NCI-H510A treated with DMSO at 0.1 percent for 48 hours (cell line): ENCODE measurements at places on chromosomes 7 and 10.

DNA sequence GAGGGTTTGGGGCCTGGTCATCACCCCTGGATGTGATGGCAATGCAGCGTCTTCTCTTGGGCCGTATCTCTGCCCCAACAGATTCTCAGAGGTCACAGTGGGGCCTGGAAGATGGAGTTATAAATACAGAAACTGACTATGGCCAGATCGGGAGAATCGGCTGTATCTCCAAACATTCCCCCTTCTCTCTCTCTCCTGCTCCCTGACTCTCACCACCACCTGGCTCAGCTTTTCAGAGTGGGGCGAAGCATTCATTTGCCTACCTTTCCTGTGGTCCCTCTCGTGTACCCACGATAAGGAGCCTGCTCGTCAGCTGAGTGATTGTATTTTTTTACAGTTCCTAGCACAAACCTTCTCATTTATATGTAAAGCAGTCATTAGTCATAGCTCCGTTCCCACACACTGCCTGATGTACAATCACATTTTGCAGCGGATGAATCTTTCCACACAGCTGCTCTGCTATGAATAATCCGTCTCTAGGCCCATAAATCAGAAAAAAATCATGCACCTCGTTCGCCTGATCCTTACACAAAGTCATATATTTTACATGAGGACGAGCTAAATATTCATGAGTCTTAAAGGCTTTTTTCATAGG, 23.2 kb upstream of the BTRC start:
- DNase-seq, result no peak

- no peak for DNase-seq
Observed at GRCh38 chr10:97149079-97149531, 36.7 kb downstream of the SLIT1 start.

DNA sequence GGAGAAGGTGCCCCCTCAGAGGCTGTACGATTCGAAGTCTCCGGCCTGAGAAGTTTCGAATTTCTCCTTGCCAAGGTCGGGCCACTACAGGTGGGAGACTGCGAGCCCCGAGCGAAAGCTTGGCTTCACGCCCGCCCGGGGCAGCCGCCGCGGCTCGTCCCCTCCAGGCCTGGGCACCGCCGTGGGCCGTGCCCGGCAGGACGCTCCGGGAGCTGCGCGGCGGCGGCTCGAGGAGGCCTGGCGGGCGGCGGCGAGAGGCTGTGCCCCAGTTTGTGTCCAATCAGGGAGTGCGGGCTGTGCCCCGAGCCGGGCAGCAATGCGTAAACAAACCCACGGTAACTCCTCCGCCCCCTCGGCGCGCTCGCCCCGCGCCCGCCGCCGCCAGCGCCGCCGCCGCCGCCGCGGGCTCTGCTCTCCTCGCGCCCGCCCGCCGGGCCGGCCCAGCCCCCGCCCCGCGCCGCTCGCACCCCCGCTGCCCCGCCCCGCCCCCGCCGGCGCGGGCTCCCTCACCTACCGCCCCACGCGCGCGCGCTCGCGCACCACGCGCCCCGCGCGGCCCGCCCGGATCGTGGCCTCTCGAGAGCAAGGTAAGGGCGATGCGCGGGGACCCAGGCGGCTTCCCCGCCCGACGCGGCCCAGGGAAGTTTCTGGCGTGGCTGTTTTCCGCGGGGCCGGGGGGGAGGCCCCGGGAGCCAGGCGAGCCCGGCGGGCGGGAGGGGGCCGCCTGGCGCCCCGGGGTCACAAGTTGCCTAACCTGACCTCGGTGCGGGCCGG, 57.8 kb upstream of the PCGF5 start:
- peak; percentile 54 for DNase-seq

DNA sequence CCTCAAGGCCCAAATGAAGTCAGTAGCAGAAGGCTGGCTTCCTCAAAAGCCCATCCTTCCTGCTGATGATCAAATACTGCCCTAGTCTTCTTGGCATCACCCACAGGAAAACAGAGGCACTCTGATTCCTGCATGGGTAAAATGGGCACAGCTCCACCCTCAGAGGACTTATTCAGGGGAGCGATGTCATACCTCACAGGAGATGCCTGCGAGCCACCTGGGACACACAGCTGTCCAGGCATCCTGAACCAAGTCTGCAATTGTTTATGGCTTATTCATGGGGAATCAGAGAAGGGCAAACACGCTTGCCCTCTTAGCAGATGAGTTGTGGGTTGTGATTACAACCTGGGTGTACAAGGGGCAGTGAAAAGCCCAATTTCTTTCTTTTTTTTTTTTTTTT, 22.0 kb upstream of the LMTK2 start:
- DNase-seq, result no peak

DNA sequence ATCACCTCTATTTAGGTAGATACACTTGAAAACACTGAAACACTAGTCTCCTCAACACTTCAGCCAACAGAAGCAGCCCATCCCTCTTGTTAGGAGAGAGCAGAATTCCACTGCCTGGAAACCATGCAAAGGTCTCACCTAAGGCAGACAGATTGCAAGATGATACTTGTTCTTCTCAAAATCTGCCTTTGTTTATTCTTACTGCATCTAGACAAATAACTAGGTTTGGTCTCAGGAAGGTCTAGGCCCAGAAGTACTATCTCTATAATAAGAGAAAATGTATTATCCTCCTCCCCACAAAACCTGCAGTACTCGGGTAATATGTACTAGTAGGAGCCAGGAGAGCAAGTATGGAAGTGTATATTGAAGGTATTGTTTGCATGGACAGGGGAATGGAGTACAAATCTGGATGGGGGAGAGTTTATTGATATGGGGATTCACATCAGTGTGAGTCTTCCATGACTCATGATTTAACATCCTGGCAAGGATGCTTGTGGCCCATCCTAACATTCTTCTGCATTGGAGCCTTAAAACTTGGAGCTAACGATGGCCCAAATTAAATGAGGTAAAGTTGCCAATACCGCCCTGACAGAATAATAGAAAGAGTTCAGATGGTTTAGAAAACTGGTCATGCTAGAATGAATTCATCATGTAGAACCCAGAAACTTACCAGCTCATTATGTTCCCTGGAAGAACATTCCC, 109.2 kb downstream of the EPC1 start:
- DNase-seq, result no peak

GRCh38 chr7:90173127-90173844, 19.0 kb downstream of the STEAP1 start:
- no peak for DNase-seq

DNA sequence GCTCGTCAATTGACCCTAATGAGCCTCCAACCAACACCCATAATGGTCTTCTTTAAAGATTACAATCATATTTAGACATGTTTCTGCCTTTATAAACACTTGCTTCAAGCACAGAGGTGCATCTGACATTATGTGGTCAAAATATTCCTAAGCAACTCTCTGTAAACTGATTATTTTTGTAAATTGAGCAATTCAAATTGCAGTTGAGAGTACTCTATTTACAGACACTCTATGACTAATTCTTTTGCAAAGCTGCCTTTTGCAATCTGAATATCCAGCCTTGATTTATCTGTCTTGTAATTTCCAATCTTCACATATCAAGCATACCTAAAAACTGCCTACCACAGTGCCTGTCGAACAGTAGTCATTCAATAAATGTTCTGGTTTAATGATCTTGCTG, 112.0 kb downstream of the PDE1C start:
- no peak for DNase-seq

DNA sequence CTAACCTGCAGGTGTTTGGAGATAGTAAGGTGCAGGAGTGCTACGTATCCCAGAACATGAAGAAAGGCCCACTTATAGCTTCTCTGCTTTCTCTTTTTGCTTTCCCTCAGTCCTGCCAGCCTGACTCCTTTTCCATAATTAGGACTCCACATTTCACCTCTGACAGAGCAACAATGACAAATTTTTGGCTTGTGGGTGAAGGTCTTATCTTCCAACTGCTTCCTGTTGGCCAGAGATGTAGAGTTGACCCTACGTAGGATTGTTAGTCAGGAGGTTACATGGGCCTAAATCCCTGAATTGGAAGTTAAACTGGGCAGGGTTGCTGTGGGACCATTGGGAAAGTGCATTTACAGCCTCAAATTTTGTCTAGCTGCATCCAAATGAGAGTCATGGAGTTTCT, 21.3 kb downstream of the RP9 start:
- DNase-seq, result no peak

DNA sequence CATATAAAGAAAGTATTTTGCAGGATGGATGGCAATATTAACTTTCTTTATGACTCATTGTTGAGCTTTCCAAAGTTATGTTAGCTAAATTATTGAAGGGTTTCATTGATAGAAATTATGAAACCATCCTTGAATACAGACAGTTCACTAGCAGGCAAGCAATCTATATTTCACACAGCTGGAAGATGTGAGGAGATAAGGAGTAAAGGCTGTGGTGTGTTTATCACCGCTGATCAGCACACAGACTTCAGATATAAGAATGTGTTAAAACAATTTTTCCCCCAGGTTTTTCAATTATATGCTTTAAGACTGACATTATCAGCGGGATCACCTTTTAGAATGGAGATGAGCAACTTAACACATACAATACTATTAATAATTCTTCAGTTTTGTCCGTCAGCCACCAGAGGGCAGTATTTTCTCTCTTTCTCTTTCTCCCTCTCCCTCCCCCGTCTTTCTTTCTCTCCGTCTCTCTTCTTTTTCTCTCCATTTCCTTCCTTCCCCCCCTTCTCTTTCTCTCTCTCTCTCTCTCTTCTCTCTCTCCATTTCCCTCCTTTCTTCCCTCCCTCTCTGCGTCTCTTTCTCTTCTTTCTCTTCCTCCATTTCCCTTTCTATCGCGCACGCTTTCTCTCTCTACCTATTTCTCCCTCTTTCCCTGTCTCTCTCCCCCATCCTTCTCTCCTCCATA, 62.9 kb upstream of the FAM171A1 start:
- peak; percentile 63 for DNase-seq

DNA sequence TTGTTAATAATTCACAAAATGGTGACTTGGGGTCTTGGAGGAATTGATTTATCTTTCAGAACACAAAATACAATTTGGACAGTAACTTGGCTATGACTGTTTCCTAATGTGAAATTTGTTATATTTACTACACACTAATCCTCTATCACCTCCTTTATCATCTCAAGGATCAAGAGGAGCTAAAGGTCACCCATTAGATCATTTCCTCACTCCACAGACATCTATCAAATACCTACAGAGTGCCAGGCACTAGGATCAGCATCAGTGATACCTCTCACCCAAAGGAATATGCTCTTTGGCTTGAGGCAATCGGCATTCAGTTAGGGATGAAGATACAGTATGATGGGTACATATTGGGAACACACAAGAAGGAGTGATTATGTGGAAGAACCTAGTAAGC, 132.1 kb downstream of the INHBA start:
- DNase-seq, result no peak

DNA sequence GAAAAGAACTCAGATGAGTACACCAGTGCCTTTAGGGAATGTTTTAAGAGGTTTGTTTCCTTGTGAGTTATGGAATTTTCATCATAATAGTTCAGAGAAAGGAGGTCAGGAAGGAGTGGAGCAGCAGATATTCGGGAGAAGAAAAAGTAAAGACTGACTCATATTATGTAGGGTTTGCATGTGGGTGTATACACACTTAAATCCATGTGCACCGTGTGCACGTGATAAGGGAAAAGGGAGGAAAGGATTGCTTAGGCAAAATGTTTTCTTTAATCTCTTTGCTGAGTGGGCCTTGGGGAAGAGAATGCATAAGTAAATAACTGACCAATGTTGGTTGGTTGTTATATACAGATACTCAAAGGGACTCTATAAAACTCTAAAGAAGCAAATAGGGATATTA, 30.2 kb downstream of the PLCE1 start:
- no peak for DNase-seq

- no peak for DNase-seq
Observed at GRCh38 chr7:47580175-47580706, 1.7 kb downstream of the TNS3 start.

- peak; percentile 77 for DNase-seq
Observed at GRCh38 chr10:111076191-111076681, 593 bp upstream of the ADRA2A start.

DNA sequence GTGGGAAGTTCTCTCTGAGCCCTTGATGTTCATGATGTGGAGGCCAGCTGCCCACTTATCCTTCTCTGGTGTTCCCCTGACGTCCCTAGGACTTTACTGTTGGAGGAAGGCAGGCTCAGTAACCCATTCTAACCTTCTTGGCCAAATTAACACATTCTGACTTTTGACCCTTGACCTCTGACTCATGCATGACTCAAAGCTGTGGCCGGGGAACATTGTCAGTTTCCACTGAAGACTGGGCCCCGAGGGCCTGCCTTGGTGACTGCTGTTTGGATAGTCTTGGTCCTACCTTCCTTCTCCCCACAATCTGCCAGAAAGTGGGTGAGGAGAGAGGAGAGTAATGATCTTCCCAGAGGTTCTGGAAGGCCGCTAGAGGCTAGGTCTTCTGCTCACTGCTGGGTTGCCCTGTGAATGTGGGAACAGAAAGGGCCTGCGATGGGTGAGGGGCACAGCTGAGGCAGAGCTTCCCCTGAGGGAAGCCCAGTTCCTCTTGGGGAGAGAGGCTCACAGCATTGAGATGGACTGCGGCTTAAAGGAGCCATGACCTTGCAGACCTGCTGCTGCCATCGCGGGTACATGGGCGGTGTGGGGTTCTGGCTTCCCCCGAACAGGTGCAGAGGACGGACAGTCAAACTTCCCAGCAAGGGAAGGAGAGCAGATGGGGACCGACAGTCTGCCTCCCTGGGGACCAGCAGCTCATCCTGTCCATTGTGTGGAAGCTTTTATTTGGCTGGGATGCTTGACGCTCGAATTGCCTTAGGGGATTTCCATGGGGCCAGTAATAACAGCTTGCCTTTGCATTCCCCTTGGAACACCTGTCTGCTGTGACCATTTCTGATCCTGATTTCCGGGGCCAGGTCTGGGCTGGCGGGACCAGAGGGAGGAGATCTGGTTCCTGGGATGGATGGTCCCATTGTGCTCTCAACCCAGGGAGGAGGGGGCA, 43.8 kb downstream of the ADAMTS14 start:
- no peak for DNase-seq

DNA sequence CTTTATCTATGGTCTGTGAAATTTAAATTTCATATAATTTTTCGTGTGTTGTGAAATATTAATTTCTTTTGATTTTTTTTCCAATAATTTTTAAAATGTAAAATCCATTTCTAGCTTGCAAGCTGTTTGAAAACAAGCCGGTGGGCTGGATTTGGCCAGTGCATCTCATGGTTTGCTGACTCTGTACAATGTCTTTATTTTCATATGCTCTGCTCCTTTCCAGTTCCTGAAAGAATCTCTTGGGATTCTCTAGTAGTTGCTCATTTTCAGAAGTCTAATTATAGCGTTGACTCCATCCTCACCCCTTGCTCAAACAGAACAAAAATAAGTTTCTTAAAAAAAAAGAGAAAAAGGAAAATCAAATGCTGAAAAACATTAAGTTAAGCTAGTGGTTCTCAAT, 21.4 kb downstream of the UBN2 start:
- DNase-seq, result no peak
